HepG2 (cell line): ENCODE measurements at places on chromosomes 6 and 20.

DNA sequence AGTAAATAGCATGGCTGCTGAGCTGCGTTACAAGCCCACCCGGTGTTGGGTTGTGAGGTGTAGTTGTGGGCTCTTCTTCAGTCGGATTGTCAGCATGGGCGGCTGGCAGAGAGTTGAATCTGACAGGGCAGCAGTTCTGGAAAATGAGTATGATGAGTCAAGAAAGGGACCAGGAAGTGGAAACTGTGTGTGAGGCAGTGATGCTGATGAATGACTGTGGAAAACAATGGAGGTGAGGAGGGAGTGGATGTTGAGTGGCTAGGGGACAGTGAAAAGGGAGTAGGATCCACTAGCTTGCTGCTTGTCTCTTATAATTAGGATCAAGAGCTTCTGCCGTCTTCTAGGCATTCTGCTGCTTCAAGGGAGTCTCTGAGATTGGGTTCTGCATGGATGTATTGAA lies 154.3 kb downstream of the ESR1 start:
- DNase-seq: no peak

DNA sequence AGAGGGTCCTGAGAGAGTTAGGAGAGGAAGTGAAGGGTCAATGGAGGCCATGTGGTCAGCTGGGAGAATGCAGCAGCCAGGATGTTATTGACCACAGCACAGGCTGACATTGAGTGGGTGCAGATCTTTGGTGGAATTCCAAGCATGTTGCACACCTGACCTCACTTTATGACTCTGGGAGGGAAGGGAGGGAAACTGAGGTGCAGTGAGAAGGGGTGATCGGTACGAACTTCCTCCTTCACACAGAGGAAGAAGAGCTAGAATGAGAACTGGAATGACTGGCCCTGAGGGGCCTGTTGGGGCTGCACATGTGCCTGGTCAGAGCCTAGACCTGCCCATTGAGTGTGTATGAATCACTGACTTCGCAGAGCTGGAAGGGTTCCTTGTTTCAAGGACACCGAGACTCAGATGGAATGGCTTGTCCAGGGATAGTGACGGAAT lies 9.8 kb downstream of the FAM83D start:
- no peak for DNase-seq

- DNase-seq: no peak
Measured at GRCh38 chr20:24357177-24357576, 112.3 kb upstream of the SYNDIG1 start.

GRCh38 chr20:46433051-46433450 lies 26.6 kb upstream of the ELMO2 start:
- no peak for DNase-seq

GRCh38 chr20:46990596-46991104 lies 96.0 kb downstream of the EYA2 start:
- DNase-seq: no peak

GRCh38 chr6:25056130-25056529 lies 120.4 kb upstream of the RIPOR2 start:
- no peak for DNase-seq
